ENCODE measurements at places on chromosomes 7 and 10.

DNA sequence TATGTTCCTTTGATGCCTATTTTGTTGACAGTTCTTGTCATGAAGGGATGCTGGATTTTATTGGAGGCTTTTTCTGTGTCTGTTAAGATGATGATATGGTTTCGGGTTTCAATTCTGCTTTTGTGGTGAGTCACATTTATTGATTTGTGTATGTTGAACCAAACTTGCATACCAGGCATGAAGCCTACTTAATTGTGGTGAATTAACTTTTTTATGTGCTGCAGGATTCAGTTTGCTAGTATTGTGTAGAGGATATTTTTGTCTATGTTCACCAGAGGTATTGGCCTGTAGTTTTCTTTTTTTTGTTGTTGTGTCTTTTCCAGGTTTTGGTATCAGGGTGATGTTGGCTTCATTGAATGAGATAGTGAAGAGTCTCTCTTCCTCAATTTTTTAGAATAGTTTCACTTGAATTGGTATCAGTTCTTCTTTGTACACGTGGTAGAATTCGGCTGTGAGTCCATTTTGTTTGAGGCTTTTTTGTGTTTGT is 345.9 kb downstream of the KIF20B start:
- DNase-seq = no peak

DNA sequence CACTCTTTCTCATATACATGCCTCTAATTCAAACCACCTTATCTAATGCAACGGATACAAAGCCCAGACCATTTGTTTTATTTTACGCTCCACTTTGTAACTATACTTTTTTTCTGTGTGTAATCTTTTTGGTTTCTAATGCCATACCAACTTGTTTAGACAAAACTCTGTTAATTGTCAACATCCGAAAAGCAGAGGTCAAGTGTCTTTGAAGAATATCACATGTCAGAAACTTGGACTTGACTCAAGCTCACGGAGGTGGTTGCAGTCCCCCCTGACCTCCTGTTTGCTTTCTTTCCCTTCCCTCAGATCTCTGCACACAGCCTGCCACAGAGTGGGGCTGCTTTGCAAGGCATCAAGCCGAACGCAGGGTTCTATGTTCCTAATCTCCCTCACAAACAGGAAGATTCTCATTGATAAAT is 698.9 kb downstream of the PARD3 start:
- no peak for DNase-seq

DNA sequence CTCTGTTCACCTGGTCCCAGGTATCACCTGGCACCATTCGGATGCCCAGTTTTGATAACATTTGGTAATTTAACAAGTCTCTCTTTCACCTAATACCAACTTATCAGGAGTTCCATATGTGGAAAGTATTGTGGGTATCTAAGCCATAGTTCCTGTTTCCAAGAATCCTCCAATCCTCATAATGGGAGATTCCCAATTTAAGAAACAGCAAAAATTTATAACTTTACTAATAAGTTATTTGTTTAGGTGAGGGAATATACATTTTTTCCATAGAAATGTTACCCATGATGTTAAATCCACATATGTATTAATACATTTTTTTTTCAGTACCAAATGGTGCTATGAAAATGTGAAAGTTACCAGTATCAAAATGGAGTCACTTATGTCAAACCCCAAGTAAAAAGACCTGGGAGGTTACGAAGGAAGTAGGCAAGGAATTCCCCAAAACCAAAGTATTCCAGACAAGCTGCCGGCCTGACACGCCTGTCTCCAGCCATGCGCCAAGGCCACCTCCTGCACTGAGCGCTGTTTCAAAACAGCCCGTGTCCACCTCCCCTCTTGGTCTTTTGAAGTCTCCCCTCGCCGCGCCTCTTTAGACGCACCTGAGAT is 44.8 kb downstream of the PRKCQ start:
- DNase-seq = no peak

DNA sequence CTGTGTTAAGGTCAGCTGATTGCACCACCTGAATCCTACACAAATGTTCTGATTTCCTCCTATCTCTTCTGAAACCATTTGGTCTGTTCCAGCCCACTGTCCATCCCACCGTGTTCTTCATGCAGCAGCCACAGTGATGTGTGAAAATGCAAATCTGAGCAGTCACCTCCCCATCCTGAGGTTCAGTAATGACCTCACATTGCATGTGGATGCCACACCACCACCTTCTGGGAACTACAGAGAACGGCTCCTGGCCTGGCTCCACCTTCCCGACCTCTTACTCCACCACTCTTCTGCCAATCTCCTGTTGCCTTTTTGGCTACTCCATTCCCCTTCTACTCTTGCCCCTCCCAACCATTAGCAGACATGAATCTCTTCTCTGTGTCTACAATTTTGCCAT is 244.4 kb downstream of the TNS3 start:
- DNase-seq = no peak

DNA sequence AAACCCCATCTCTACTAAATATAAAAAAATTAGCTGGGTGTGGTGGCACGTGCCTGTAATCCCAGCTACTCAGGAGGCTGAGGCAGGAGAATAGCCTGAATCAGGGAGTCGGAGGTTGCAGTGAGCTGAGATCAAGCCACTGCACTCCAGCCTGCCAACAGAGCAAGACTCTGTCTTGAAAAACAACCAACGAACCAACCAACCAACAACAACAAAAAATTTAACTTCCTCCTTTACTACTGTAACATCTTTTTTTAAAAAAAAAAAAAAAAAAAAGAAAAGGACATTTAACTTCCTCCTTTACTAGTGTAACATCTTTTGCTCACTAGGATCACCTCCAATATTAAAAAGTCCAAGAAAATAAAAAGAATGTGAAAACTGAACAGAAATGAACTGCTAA is 92.3 kb upstream of the TMEM168 start:
- DNase-seq = no peak

DNA sequence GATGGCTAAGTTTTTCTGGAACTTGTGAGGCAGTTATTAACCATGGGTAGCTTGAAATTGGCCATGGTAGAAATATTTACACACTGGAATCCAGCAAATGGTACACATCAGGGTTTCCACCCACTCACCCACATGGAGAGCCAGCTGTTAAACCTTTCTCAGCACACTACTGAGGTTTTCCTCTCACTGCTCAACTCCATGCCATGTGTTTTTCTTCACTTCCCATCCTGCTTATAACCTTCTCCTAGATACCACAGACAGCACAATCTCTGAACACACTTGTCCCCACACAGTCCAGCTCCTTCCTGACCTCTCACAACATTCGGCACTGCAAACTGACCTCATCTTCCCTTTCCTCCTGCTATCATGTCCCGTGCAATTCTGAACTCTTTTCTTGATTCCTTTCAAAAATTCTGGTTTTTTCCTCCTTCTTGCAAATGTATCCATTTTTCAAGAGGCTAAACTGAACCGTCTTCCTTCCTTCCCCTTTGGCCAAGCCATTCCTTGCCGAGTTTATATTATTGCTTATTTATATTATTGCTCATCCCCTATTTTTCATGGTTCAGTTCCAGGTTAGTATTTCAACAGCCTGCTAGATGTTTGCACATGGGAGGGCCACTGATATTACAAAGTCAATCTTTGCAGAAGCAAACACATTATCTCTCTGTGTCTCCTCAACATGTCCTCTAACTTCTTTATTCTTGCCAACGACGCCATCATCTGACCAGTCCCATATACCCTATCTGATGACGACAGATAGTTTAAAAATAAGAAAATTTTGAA is 606.4 kb downstream of the SORCS1 start:
- no peak for DNase-seq

- DNase-seq = no peak
These were observed 27.1 kb downstream of the LRRC20 start for GRCh38 chr10:70355051-70356021.

DNA sequence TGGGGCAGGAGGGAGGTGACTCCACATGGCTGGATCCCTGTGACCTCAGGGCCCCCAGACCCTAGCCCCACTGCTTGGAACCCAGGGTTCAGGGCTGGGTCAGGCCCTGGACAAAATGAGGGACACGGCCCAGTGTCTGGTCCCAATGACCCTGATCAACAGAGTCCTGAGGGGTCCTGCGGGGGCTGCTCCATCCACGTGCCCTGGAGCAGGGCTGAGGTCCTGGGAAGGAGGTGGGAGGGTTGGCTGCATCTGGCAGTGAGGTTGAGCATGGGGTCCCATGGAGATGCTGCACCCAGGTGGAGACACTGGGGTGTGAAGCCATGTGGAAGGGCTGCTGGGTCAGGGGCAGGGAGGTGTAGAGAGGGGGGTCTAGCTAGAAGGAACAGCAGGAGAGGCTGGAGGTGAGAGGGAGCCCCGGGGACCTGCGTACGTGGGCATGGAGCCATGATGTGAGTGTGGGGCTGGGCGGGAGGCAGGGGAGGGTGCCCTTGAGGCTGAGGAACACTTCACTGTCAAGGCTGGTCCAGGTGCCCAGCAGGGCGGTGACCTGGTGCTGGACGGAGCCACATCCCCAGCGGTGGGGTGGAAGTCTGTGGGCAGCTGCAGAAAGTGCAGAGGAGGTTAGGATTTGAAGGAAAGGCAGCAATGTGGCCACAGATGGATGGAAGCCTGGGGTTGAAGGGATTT is 604 bp downstream of the SCART1 start:
- no peak for DNase-seq

- no peak for DNase-seq
These were observed 253.3 kb downstream of the ELMO1 start for GRCh38 chr7:37195388-37195787.

DNA sequence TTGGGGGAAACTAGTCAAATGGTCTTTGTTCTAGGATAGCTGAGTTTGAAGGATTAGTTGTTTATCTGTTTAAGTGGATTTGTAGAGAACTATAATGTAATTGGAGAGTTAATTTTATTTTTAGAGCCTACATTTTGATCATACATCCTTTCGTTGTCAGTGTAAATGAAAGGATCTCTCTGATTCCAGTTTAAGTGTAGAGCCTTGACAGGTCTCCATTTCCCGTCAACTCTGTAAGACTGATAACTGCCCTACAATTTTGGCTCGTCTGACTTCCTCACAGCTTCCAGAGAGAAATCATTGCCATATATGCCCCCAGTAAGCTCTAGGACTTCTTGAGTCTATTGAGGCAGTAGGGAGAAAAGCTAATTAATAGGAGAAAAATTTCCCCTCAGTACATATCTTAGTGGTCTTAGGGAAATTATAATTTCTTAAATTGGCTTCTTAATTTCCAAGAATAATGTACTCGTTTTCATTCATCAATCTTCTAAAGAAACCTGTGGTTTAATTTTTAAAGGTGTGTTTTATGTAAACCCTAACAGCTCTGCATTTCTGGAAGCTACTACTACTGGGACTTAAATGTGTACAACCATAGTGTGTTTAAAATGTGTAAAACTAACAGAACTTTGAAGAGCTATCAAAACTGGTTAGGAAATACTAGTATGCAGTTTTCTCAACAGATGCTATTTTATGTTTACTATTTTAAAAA is 3.8 kb downstream of the KMT2E start:
- no peak for DNase-seq

DNA sequence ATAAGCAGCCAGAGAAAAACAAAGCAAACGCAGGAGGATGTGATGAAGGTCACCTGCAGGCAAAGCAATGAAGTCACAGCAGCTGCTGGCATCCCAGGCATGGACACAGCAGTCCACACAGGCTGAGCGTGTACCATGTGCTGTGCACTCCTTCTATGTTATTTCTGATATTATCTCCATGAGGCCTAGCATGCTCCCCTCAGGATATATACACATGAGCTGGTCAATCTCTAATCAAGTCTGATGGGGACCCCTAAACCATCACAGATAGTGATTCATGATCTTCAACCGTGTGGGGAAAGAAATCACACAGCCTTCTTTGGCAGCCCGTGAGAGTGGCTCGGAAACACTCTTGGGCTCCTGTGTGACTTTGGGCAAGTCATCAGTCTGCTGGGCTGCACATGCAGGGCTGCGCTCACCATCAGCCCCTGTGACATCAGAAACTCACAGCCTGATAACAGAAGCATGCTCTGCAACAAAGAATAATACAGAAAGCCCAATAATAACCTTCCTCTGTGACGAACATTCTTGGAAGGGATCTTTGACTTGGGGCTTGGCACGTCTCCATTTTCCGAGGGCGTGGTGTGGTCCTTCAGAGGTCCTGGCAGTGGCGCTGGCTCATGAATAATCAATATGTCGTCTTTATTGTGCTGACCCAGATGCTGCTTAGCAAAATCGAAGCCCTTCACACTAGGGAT is 83.0 kb upstream of the ATP6V0A4 start:
- DNase-seq = no peak

DNA sequence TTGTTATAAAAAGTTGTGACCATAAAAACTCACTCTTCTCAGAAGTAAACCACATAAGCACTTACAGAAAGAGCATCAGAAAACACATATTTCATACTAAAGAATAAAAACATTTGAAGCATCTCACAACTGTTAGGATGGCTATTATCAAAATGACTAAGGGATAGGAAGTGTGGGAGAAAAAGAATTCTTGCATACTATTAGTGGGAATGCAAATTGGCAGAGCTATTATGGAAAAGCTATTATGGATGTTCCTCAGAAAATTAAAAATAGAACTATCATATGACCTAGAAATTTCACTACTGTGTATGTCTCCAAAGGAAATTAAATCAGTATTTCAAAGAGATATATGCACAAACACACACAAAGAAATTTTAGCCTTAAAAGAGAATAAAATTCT is 25.2 kb upstream of the POT1 start:
- no peak for DNase-seq

GRCh38 chr10:4851846-4852245 is 25.8 kb downstream of the AKR1E2 start:
- no peak for DNase-seq

DNA sequence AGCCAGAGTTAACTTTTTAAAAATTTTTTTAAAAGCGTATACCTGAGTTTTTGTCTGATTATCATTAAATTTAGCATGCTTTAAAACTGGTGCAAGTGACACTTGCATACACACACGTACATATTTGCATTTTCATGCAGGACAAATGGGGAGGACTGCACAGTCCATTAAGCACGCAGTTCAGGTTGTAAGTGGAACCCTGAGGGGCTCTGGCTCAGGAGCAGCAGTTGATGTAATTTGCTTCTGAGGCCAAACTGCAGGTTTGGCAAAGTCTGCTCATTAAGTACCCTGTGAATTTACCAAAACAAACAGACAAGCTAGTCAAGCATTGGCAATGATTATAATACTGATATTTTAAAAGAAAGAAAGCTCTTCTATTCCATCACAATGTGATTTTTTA is 215.8 kb upstream of the PFKP start:
- no peak for DNase-seq

GRCh38 chr7:118648002-118648401 is 423.5 kb downstream of the ANKRD7 start:
- no peak for DNase-seq

DNA sequence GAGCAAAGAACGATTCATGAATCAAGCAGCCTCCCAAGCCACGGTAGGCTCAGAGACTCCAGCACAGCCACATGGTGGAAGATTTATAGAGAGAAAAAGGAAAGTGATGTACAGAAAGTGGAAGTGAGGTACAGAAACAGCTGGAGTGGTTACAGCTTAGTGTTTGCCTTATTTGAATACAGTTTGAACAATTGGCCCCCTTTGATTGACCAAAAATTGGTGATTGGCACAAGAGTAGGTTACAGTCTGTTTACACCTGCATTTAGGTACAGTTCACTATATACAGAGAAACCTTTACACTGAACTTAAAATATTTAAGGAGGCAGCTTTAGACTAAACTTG is 136.4 kb upstream of the ASAH2 start:
- DNase-seq = no peak

- no peak for DNase-seq
These were observed 3.1 kb downstream of the CADPS2 start for GRCh38 chr7:122883049-122883680.

- no peak for DNase-seq
These were observed 15.0 kb upstream of the AKR1B1 start for GRCh38 chr7:134473861-134474291.

Data from activated CD4-positive, alpha-beta T cell treated with anti-CD3 and anti-CD28 coated beads for 24 hours (primary cell).